ENCODE measurements at places on chromosomes 4 and X. TPM values are rescaled to one million over a fixed set of nuclear protein-coding genes. Genes with fewer than 3 reads are reported as not detected.

The SLC2A9 gene
- 1.6 TPM for total RNA-seq

The SH3TC1 gene
- total RNA-seq: 20.9 TPM

- DNase-seq: no peak
- no peaks in the 10 kb centered on the region for H3K27me3 ChIP-seq
- H3K36me3 ChIP-seq: no peaks in the 10 kb centered on the region
- no peaks in the 10 kb centered on the region for H3K4me1 ChIP-seq
Measured at GRCh38 chr4:174650711-174651355, 128.5 kb upstream of the HPGD start.

The AFM gene
- not detected for total RNA-seq

The AMER1 gene
- 6.5 TPM for total RNA-seq

The CCDC110 gene
- not detected for total RNA-seq

GRCh38 chr4:89725268-89725667 is 111.7 kb downstream of the SNCA start:
- DNase-seq: no peak
- no peaks in the 10 kb centered on the region for H3K4me1 ChIP-seq
- no peak overlapping the region for H3K27ac ChIP-seq
- no peaks in the 10 kb centered on the region for H3K36me3 ChIP-seq
- H3K4me3 ChIP-seq: no peak overlapping the region

The MAGEE1 gene
- 2.0 TPM for total RNA-seq

GRCh38 chr4:11720292-11720691 is 291.6 kb upstream of the HS3ST1 start:
- no peak overlapping the region for H3K4me3 ChIP-seq
- no peak overlapping the region for H3K27ac ChIP-seq
- no peak for DNase-seq
- H3K36me3 ChIP-seq: no peaks in the 10 kb centered on the region

GRCh38 chr4:35347276-35347675 is 897.0 kb downstream of the ARAP2 start:
- H3K4me3 ChIP-seq: no peak overlapping the region
- no peak overlapping the region for H3K27ac ChIP-seq
- H3K36me3 ChIP-seq: no peaks in the 10 kb centered on the region
- no peaks in the 10 kb centered on the region for H3K4me1 ChIP-seq
- no peak for DNase-seq

- H3K4me3 ChIP-seq: no peak overlapping the region
Measured at GRCh38 chrX:153750127-153750774, 13.8 kb upstream of the PLXNB3 start.

The ADGRL3 gene
- not detected for total RNA-seq

- no peaks in the 10 kb centered on the region for H3K27me3 ChIP-seq
- no peaks in the 10 kb centered on the region for H3K36me3 ChIP-seq
- no peak overlapping the region for H3K4me3 ChIP-seq
- DNase-seq: no peak
- no peak overlapping the region for H3K27ac ChIP-seq
- no peaks in the 10 kb centered on the region for H3K4me1 ChIP-seq
Measured at GRCh38 chrX:17174671-17175070, 200.3 kb upstream of the NHS start.

DNA sequence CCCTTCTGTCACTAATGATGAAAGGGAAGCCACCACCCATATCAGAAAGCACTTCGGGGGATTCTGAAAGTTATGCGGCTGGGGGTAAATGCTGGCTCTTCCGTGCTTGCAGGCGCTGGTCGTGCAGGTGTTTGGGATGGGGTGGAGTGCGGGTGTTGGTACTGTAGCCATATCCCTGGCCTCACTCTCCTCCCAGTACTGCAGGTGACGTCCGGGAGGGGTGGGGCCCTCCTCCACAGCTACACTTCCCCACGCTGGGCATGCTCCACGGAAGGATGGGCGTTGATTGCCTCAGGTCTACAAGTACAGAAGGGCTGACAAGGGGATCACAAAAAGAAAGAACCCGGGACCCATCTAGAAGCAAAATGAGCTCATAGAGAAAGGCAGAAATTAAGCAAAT is 48.6 kb upstream of the CLDN24 start:
- no peak for DNase-seq
- no peaks in the 10 kb centered on the region for H3K4me1 ChIP-seq
- H3K27ac ChIP-seq: no peak overlapping the region
- no peak overlapping the region for H3K4me3 ChIP-seq

- no peak overlapping the region for H3K4me3 ChIP-seq
- no peaks in the 10 kb centered on the region for H3K4me1 ChIP-seq
- peaks cover 33% of the 10 kb centered on the region for H3K27me3 ChIP-seq
- H3K27ac ChIP-seq: no peak overlapping the region
- DNase-seq: no peak
Measured at GRCh38 chr4:73870768-73871167, 1.6 kb downstream of the CXCL1 start.

- H3K27ac ChIP-seq: no peak overlapping the region
- H3K27me3 ChIP-seq: peaks cover 2% of the 10 kb centered on the region
- no peak overlapping the region for H3K4me3 ChIP-seq
- H3K4me1 ChIP-seq: no peaks in the 10 kb centered on the region
- no peak for DNase-seq
Measured at GRCh38 chr4:99593781-99594641, 19.4 kb downstream of the MTTP start.

The SGMS2 gene
- total RNA-seq: 0.80 TPM

DNA sequence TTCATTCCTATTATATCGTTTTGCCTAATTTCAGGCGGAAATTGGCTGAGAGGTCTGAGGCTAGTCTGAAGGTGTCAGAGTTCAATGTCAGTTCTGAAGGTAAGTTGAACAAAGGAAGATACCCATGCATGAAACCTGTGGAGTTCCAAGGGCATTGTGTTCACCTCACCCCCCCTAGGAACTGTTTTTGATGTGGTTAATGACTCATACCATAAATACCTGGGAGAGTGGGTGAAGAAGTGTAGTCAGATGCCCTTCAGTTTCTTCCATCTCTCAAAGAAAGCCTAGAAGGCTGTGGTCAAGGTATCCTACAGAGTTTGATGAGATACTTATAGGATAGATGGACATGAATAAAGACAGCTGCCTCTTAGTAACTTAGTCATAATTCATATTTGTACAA is 2.7 kb downstream of the UTP14A start:
- H3K36me3 ChIP-seq: peaks cover 30% of the 10 kb centered on the region
- DNase-seq: no peak
- no peaks in the 10 kb centered on the region for H3K27me3 ChIP-seq
- H3K27ac ChIP-seq: peak overlapping the region; percentile 18

DNA sequence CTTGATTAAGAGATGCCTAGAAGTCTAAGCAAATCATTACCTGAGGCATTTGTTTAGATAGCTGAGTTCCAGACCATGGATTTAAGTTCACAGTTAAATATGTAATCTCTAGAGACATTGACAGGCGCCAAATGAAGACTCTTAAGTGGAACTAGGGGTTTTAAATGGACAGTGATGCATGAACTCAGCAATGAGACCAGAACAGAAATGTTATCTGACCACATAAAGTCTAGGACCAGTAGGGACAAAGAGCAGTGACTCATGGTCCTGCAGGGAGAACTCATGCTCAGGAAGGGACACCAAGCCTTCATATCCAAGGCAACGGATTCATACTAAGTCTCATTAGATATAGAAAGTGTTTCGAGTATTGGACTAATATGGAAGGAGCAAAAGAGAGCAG is 152.3 kb downstream of the PPARGC1A start:
- no peaks in the 10 kb centered on the region for H3K4me1 ChIP-seq
- H3K4me3 ChIP-seq: no peak overlapping the region
- no peaks in the 10 kb centered on the region for H3K36me3 ChIP-seq
- DNase-seq: no peak
- no peak overlapping the region for H3K27ac ChIP-seq
- H3K27me3 ChIP-seq: no peaks in the 10 kb centered on the region

The SOD3 gene
- not detected for total RNA-seq

The F8A2 gene
- total RNA-seq: not detected

GRCh38 chrX:147680251-147680650 is 231.5 kb upstream of the FMR1 start:
- no peaks in the 10 kb centered on the region for H3K4me1 ChIP-seq
- no peaks in the 10 kb centered on the region for H3K36me3 ChIP-seq
- no peak overlapping the region for H3K4me3 ChIP-seq
- DNase-seq: no peak
- H3K27ac ChIP-seq: no peak overlapping the region
- no peaks in the 10 kb centered on the region for H3K27me3 ChIP-seq

The TENM3 gene
- total RNA-seq: not detected

The RASSF6 gene
- total RNA-seq: not detected

The ART3 gene
- not detected for total RNA-seq

DNA sequence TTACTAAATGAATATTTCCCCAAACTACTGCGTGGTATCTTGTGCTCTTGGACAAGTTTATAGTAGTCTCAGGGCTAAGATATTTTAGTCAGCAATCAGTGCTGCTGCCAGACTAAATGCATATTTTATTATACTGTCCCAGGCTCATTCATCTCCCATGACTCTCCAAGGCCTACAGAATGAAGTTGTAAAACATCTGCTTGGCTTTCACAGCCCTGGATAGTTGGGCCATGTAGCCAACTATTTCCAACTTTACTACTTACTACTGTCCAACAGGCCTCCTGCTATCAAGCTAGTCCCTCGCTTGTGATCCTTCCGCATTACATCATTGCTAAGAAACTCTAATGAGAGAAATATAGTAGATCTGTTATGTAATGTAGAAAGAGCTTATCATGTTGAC is 31.4 kb downstream of the MAGEB16 start:
- no peak for DNase-seq
- H3K27ac ChIP-seq: no peak overlapping the region
- H3K36me3 ChIP-seq: no peaks in the 10 kb centered on the region
- H3K4me1 ChIP-seq: no peaks in the 10 kb centered on the region

The BRS3 gene
- total RNA-seq: not detected

DNA sequence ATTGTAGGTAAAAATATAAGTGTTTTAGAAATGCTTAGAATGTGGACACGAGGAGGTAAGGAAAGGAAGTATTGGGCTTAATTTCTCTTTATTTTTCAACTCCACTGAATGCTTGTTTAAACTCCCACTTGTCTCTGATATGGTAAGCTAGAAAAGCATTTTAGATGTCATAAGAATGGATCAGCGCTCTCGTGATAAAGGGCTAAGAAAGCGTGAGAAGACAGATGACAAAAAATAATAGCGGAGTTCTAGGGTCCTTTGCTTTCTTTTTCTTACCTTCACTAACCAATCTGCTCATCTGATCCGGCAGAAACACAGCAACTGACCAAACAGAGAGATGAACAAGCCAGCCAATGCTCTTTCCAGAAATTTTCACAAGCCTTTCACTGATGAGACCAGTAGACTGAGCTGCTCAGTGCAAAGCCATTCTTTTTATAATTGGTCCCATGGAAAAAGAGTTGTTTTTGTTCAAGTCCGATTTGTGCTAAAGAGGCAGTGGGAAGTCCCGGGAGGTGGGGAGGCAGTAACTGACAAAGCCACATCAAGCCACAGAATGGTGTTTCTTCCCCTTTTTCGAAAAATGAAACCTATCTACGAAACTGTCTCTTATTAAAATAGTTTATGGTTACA is at the start of gene TASL:
TASL (minus strand) TSS at position 405 of the 630 bp plus-strand sequence. CDS start 17,411 bp downstream, outside the sequence.
- H3K36me3 ChIP-seq: peaks cover 12% of the 10 kb centered on the region
- peak within 1 kb of the TSS; percentile 95 for H3K4me3 ChIP-seq
- no peaks in the 10 kb centered on the region for H3K27me3 ChIP-seq

DNA sequence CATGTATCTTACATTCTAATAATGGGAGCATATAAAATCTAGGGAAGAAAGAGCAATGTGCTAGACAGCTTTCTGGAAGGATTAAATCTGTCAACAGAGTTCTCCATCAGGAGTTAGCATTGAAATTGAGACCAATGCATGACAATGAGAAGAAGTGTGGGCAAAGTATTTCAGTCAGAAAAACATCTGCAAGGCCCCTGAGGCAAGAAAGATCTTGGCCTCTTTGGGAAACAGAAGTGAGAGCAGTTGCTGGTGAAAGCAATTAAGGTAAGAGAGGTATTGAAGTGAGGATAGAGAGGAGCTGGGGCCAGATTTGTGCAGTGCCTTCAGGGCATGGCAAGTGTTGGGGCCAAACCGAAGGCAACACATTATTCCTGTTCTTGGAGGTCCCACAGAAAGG is 999.1 kb downstream of the STPG2 start:
- no peak for DNase-seq
- no peaks in the 10 kb centered on the region for H3K4me1 ChIP-seq
- no peak overlapping the region for H3K27ac ChIP-seq
- H3K36me3 ChIP-seq: no peaks in the 10 kb centered on the region

The SORBS2 gene
- total RNA-seq: not detected

DNA sequence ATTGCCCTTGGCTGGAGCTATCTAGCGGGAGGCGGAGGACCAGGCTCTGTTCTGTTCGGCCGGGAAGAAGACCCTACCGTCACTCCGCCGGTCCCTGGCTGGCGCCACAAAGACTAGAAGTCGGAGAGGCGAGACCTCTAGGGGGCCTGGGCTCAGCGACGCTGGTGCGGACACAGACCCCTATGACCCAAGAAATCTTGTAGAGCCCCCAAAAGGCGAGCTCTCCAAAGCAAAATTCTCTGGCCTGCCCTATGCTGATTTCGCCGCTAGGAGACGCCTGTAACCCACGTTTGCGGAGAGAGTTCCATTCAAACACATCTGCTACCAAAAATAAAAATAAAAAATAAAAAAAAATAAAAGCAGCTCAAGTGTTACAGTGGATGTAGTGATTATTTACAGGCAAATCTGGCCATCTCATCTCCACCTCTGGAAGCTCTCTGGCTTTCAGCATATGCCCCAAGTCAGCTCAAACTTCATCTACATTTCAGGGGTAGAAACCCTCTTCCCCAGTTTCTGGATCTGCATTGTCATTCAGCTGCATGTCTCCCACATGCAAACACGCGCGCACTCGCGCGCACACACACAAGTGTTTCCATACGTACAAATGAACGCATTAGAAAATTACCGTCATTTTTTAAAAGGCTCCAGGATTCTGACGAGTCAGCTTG is 2.4 kb upstream of the PCDH10 start:
- H3K4me1 ChIP-seq: peaks cover 13% of the 10 kb centered on the region
- DNase-seq: peak; percentile 63
- peaks cover 7% of the 10 kb centered on the region for H3K36me3 ChIP-seq
- H3K4me3 ChIP-seq: no peak overlapping the region
- peaks cover 58% of the 10 kb centered on the region for H3K27me3 ChIP-seq
- no peak overlapping the region for H3K27ac ChIP-seq

DNA sequence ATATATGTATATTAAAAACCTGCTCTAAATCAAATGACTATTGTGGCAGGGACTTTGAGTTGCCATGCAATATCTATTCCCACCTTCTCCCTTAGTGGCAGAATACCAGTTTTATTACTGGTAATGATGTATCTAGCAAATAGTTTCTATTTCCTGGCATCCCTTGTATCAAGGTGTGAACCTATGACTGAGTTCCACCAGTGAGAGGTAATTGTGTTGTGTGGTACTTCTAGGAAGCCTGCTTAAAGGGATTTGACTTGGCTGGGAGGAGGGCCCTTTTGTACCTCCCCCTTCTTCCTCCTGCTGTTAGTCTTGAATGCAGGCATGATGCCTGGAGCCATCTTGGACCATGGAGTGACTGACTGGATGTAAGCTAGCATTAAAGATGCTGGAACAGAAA is 65.4 kb upstream of the DYNLT3 start:
- peaks cover 2% of the 10 kb centered on the region for H3K27me3 ChIP-seq
- no peak overlapping the region for H3K27ac ChIP-seq
- H3K4me1 ChIP-seq: no peaks in the 10 kb centered on the region
- no peaks in the 10 kb centered on the region for H3K36me3 ChIP-seq
- no peak overlapping the region for H3K4me3 ChIP-seq
- no peak for DNase-seq

GRCh38 chr4:33054161-33054560 is 2334.0 kb downstream of the PCDH7 start:
- no peak for DNase-seq
- no peak overlapping the region for H3K27ac ChIP-seq
- no peaks in the 10 kb centered on the region for H3K36me3 ChIP-seq
- no peak overlapping the region for H3K4me3 ChIP-seq
- no peaks in the 10 kb centered on the region for H3K27me3 ChIP-seq

All from activated CD4-positive, alpha-beta T cell treated with anti-CD3 and anti-CD28 coated beads, Interleukin-2, amount 10 ng/mL, durations not matched to agents 24 days and 14 days (primary cell).